ENCODE measurements at places on chromosomes 4 and X.

- no peak for DNase-seq
Observed at GRCh38 chr4:22969287-22969896, 276.7 kb downstream of the GBA3 start.

GRCh38 chr4:99834569-99834968 lies 17.9 kb downstream of the DAPP1 start:
- no peak for DNase-seq

- no peak for DNase-seq
Observed at GRCh38 chr4:107631560-107631959, 88.5 kb downstream of the PAPSS1 start.

- DNase-seq = no peak
Observed at GRCh38 chr4:112266823-112267222, 18.9 kb downstream of the TIFA start.

- no peak for DNase-seq
Observed at GRCh38 chr4:102675141-102675540, 85.6 kb downstream of the MANBA start.

DNA sequence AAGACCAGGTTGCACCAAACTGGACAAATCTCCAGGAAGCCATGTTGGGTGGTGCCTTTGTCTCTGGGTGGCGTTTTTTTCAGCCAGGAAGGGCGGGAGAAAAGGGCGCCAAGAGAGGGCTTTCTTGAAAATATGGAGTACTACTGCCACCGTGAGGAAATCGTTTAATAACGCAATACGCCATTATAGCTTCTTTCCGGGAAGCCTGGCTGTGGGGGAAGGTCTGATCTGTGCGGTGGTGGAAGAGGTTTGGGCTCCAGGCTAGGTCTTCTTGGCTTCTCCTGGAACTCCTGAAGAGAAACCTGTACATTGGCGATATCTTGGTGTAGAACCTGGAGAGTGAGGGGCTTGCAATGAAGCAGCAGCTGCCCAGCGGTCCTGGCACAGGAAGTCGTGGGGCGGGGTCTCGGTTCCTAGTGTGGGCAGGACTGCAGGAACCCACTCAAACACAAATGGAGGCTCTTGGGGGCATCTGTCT lies 202.7 kb downstream of the OR13H1 start:
- DNase-seq = no peak

- no peak for DNase-seq
Observed at GRCh38 chr4:133711817-133712216, 489.8 kb downstream of the PABPC4L start.

- DNase-seq = peak; percentile 69
Observed at GRCh38 chrX:40096395-40097091, 1.2 kb downstream of the BCOR start.

Measured in CD4-positive, alpha-beta T cell (primary cell).